ENCODE measurements at places on chromosomes 16 and 17.

GRCh38 chr17:66426397-66427033 is 124.1 kb downstream of the PRKCA start:
- DNase-seq: no peak

DNA sequence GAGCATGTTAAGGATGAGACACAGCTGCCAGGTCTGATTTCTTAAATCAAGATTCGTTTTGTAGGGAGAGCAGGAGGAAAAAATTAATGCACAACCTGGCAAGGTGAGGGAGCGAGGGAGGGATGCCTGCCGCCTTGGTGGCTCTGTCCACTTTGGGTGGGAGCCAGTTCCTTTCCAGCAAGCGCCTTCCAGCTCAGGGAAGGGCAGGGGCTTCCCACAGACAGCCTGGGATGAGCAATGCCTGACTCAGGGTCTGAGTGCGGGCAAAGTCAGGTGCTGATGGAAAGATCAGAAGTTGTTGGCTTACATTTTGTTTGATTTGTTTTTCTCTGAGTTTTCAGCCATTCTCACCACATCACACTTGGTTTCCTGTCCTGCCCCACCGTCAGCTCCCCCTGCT is 220.7 kb downstream of the ENGASE start:
- no peak for DNase-seq

- DNase-seq: no peak
Measured at GRCh38 chr17:74126179-74126900, 77.1 kb upstream of the RPL38 start.

GRCh38 chr17:46768540-46768870 is 50.0 kb downstream of the WNT3 start:
- DNase-seq: no peak

- no peak for DNase-seq
Measured at GRCh38 chr16:85162478-85163277, 50.4 kb upstream of the CIBAR2 start.

GRCh38 chr17:78610951-78611511 is 33.8 kb upstream of the DNAH17 start:
- no peak for DNase-seq

GRCh38 chr16:12728469-12728868 is 75.2 kb downstream of the CPPED1 start:
- no peak for DNase-seq

- DNase-seq: no peak
Measured at GRCh38 chr17:6046931-6047330, 23.2 kb upstream of the WSCD1 start.

GRCh38 chr17:64706224-64707049 is 44.3 kb upstream of the SMURF2 start:
- no peak for DNase-seq

DNA sequence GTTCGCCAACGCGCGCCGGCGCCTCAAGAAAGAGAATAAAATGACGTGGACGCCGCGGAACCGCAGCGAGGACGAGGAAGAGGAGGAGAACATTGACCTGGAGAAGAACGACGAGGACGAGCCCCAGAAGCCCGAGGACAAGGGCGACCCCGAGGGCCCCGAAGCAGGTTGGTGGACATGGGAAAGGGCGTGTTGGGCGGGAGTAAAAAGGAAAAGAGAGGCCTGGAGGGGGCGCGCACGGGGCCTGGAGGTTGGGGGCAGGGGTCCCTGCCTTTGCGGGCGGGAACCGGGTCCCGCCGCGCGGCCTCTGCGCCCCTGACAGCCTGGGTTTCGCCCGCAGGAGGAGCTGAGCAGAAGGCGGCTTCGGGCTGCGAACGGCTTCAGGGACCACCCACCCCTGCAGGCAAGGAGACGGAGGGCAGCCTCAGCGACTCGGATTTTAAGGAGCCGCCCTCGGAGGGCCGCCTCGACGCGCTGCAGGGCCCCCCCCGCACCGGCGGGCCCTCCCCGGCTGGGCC is 2.1 kb downstream of the IRX5 start:
- DNase-seq: no peak

GRCh38 chr17:47615766-47616424 is 33.8 kb upstream of the KPNB1 start:
- DNase-seq: peak; percentile 43

- no peak for DNase-seq
Measured at GRCh38 chr17:4559966-4560365, 411 bp downstream of the GGT6 start.

DNA sequence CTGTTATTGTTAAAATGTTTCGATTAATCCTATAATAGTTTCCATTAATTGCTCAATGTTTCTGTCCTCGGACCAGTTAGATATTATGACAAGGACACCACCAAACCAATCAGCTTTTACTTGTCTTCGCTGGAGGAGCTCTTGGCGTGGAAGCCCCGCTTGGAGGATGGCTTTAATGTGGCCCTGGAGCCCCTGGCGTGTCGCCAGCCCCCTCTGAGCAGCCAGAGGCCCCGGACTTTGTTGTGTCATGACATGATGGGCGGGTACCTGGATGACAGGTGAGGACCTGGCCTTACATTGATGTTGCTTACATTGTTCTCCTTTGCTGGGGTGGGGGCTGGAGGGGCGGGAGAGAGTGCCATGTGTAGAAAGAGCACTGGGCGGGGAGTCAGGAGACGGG is 3.0 kb downstream of the ENGASE start:
- DNase-seq: no peak

DNA sequence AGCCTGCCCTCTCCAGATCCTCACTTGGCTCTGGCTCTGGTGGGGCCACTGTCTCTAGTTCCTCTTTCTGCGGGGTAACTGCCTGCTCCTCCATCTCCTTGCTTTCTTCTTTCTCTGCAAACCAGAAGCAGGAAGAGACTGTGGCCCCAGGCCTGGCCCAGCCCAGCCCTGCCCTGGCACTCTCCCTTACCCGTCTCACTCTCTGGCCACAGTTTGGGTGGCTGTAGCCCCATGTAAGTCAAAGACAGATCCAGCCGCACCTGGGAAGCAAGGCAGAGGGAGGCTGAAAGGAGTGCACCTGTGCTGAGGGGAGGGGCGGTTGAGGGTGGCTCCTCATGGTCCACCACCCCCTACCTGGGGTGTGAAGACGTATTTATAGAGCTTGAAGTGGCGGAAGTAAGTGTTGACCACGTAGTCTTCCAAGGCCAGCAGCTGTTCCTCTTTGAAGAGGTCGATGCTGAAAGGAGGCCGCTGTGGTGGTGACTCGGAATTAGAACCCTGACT is 2.8 kb downstream of the CFAP119 start:
- DNase-seq: no peak

GRCh38 chr17:46916211-46916610 is 6.7 kb upstream of the GOSR2 start:
- no peak for DNase-seq

DNA sequence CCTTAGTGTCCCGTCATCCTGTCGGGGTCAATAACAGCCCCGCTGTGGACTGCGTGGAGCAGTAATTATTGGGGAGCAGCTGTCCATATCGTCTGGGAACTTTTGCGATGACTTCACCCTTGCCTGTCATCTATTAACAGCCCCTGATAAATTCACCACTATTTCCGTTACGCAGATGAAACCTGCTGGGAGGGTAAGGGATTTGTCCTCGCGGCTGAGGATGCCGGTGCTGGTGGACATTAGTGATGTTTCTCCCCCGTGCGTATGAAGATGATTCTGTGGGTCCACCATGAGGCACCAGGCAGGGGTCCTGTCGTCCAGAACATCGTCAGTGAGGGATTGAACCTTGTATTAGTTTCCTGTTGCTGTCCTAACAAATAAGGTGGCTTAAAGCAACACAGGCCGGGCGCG is 1.0 kb downstream of the FLYWCH2 start:
- DNase-seq: no peak

- no peak for DNase-seq
Measured at GRCh38 chr16:13708347-13709120, 211.4 kb upstream of the ERCC4 start.

GRCh38 chr17:13415871-13416416 is 185.8 kb downstream of the HS3ST3A1 start:
- no peak for DNase-seq

DNA sequence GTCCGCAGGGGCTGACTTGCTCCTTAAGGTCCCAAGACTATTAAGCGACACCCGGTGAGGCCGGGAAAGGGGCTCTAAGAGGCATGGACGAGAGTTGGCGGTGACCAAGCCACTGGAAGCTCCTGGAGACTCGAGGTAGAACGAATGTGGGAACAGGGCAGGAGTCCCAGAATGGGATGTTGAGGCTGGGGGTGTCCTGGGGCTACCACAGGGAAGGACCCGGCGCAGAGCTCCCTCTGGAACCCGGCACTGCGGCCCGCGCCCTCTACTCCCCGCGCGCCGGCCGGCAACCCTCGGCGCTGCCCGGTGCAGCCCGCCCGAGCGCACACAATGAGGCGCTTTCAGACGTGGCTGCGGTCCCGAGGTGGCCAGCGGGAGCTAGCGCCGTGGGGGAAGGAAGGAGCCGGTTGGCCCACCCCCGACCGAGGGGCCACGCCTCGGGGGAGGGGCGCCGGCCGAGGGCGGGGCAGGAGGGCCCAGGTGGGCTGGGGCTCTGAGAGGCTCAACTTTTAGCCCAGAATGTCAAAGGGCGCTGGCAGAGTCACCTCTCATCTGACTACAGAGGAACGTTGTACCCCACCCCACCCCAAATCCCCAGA is at the start of gene CHST6:
Gene CHST6 (minus strand): TSS at position 366 of the 599 bp plus-strand sequence. CDS start 15,613 bp downstream, outside the sequence.
- DNase-seq: peak; percentile 29

- DNase-seq: no peak
Measured at GRCh38 chr17:17540278-17540906, 44.2 kb upstream of the RASD1 start.

- DNase-seq: no peak
Measured at GRCh38 chr16:87747626-87748414, 18.0 kb downstream of the KLHDC4 start.

- DNase-seq: no peak
Measured at GRCh38 chr17:82938873-82939620, 99.2 kb upstream of the ZNF750 start.

DNA sequence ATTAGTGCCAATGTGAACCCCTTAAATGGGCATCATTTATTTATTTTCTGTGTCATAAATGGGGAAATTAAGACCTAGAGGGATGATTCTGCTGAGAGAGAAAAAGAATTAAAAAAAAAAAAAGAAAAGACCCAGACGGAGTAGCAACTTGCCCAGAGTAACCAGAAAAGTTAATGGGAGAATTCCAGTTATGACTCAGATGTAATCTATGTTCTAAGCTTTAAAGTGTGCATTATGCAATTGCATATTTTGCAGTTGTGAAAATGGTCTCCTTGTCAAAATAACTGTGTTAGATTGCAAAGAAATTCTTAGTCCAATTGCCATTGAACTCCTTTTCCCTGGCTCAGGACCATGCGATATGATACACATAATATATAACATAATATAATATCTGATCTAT is 38.6 kb upstream of the TBX2 start:
- DNase-seq: no peak

- no peak for DNase-seq
Measured at GRCh38 chr17:80704381-80704819, 159.8 kb downstream of the RPTOR start.

GRCh38 chr17:38870259-38871165 is 654 bp downstream of the LASP1 start:
- peak; percentile 61 for DNase-seq

GRCh38 chr16:25893332-25893731 is 201.6 kb downstream of the HS3ST4 start:
- DNase-seq: no peak

GRCh38 chr16:88497561-88498462 is 44.7 kb downstream of the ZFPM1 start:
- DNase-seq: no peak

- no peak for DNase-seq
Measured at GRCh38 chr17:19752216-19753050, 4.3 kb upstream of the ALDH3A1 start.

- DNase-seq: peak; percentile 14
Measured at GRCh38 chr17:57408071-57408811, 151.9 kb downstream of the MSI2 start.

DNA sequence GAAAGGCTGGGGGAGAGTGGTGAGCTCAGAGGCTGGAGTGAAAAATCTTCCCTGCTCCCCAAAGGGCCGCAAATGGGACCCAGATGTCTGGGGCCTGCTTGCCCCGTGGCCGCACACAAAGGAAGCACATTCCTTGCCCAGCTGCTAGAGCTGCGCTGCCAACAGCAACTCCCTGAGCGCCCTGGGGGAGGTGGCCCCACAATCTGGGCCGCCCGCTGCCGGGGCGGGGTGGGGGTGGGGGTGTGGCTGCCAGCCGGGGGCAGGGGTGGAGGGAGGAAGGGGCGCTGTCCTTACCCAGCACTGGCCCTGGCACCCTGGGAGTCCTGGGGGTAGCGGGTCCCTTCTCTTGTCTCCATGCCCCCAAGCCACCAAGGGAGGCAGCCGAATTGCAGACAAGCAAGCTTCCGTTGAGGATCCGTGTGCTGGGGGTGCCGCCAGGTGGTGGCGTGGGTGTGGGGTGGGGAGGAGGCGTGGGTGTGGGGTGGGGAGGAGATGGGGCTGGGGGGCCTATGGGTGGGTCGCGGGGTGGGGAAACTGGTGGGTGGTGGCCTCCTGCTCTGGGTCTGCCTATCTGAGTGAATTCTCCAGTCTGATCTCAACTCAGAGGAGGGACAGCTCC is 48.4 kb upstream of the PABPN1L start:
- no peak for DNase-seq

DNA sequence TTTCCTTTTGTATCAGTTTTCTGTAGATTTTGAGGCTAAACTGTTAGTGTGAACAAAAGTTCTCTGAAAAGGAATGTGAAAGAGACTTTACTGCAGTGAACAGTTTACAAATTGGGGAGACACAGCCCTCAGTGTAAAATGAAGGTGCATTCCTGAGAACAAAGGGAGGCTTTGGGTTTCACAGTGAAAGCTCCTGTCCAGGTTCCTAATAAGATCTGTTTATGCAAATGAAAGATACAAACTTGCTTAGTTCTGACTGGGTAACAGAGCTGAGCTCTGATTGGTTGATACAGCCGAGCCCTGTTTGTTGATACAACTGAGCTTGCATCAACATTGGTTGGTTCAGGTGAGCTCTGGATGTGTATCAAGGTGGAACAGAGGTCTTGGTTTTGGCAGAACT is 8.3 kb upstream of the CDRT15 start:
- DNase-seq: no peak

DNA sequence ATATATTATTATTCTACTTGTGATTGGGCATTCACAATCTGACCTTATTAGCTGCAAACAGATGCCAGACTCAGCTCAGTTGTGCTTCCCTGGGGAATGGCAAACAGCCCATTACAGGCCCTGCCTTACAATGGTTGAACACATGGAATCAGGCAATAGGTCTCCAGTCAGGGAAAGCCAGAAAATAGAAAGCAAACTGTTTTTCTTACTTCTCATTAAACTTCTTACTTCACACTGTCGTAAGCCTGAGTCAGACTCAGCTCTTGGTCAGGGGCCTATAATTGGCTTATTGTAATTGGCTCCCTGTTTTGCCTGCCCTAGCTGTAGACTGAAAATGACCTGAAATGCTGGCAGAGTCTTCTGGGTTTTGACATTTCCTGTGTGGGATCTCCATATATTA is 77.0 kb upstream of the CA10 start:
- DNase-seq: no peak

- DNase-seq: peak; percentile 37
Measured at GRCh38 chr17:81510785-81511553, 1.6 kb downstream of the ACTG1 start.

GRCh38 chr16:57986196-57986595 is 14.3 kb downstream of the ZNF319 start:
- no peak for DNase-seq

GRCh38 chr16:4660454-4661007 is 32.8 kb upstream of the NUDT16L1 start:
- DNase-seq: no peak

- DNase-seq: no peak
Measured at GRCh38 chr17:6070913-6071511, 833 bp downstream of the WSCD1 start.

All from naive B cell (primary cell).